Endothelial cell (in vitro differentiated cells): ENCODE measurements at places on chromosomes 5 and 9.

DNA sequence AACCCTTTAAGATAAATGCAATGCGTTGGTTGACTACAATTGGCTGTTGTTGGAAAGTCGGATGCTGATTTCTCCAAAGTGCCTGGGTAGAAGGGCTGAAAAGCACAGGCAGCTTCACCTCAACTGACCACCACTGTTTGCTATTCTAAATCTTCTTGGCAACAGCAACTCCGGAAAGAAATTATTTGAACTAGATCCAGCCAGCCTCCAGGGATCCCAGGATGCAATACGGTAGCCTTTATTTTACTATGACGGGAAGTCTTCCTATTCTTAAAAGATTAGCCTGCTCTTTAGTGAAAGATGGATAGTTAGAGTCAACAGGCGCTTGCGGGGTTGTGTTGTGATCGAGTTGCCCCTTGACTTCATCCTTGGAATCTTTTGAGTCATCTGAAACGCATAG lies 78.6 kb upstream of the KLF9 start:
- no peak for DNase-seq

GRCh38 chr9:92158097-92158601 lies 42.9 kb upstream of the SPTLC1 start:
- DNase-seq: no peak

- no peak for DNase-seq
Observed at GRCh38 chr9:37925786-37926736, 22.1 kb upstream of the SLC25A51 start.

- DNase-seq: no peak
Observed at GRCh38 chr5:16918156-16918555, 17.9 kb downstream of the MYO10 start.
